Stimulated activated CD8-positive, alpha-beta memory T cell treated with anti-CD3 and anti-CD28 coated beads, Interleukin-4, amount 100 ng/mL, for 1 hour (primary cell): ENCODE measurements at places on chromosomes 13 and 19.

DNA sequence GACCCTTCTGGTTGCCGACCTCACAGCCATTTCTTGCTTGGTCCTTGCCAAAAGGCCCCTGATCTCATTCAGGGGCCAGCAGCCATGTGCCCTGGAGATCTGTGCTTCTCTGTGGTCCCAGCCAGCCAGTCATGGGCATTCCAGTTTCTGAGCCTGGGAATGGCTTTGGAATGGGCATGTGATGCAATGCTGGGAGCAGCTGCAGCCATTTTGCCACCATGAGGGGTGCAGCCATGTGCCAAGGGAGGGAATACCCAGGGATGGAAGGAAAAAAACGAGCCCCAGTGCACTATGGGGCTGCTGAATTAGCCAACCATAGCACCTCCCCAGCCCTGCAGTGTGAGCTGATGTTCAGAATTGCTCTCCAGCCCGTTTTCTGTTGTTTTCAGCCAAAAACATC is 26.3 kb downstream of the F2RL3 start:
- DNase-seq: no peak

DNA sequence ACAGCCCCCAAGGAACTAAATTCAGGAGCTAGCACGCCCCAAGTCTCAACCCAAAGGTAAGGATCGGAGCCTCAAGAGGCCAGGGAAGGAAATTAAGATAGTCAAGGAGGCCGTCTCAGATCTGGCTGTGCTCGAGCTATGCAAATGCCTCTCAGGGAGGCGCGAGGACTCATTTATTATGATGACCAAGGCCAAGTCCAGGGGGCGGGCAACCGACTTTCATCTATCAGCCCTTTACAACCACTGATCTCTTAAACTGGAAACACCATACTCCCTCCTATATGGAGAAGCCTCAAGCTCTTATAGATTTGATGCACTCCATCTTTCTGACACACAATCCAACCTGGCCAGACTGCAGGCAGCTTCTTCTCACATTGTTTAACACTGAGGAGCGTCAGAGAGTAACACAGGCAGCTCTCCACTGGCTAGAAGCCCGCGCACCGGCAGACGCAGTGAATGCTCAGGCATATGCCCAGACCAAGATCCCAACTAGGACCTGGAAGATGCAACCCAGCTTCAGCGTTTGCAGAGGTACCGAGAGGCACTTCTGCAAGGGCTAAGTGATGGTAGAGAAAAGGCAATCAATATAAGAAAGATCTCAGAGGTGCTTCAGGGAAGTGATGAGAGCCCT is 9.6 kb upstream of the SLC15A1 start:
- no peak for DNase-seq

- no peak for DNase-seq
Observed at GRCh38 chr13:37127691-37128241, 22.3 kb upstream of the CSNK1A1L start.

DNA sequence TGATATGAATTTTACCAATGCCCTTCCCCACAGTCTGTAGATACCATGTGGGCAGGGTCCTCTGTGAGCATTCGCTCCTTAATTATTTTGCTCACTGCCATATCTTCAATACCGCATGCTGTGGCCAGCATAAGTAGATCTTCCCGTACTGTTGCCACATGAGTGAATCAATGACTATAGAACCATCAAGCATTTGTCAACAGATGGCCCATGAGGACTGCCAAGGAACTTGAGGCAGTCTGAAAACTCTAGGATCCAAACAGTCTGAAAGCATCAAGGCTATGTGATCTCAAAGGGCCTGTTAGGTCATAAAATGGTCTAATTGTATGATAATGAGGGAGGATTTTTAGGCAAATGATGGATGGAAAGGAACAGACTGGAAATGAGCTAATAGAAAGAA is 27.4 kb upstream of the GPR12 start:
- no peak for DNase-seq

GRCh38 chr19:15276620-15277215 is 44.5 kb upstream of the EPHX3 start:
- DNase-seq: no peak

GRCh38 chr19:48632692-48633147 is 4.5 kb downstream of the DBP start:
- DNase-seq: no peak
